ENCODE measurements at places on chromosomes 7 and 10. TPM values are rescaled to one million over a fixed set of nuclear protein-coding genes. Genes with fewer than 3 reads are reported as not detected.

DNA sequence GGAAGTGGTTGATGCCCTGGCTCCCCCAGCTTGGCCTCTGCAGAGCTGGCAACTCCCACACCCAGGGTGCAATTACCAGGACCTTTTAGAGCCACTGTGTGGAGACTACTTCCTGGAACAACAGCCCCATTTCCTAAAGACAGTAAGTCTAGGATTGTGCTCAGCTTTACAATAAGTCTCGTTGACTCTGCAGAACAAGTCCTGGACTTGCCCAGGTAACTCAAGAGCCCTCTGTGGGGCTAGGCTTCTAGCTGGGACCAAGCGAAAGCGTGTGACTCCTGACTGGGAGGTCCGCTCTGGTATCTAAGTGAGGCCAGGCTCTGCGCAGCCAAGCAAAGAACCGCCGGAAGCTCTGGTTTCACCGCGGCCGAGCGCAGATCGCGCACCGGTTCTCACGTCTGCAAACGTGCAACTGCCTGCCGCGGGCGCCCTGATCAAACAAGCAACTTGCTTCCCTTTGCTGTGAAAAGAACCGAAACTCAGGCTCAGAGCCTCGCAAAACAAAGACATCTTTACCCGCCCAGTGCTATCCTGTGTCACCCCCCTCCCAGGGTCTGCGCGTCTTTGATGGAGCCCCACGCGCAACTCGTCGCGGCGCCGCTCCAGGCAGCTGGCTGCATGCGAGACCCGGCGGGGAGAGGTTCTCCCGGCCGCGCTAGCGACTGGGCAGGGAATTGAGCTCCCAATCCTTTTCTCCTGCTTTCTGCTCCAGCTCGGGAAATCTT lies 4.4 kb upstream of the PDLIM1 start:
- DNase-seq, result peak; percentile 62

INSIG1 gene
- 208 TPM for total RNA-seq

DNA sequence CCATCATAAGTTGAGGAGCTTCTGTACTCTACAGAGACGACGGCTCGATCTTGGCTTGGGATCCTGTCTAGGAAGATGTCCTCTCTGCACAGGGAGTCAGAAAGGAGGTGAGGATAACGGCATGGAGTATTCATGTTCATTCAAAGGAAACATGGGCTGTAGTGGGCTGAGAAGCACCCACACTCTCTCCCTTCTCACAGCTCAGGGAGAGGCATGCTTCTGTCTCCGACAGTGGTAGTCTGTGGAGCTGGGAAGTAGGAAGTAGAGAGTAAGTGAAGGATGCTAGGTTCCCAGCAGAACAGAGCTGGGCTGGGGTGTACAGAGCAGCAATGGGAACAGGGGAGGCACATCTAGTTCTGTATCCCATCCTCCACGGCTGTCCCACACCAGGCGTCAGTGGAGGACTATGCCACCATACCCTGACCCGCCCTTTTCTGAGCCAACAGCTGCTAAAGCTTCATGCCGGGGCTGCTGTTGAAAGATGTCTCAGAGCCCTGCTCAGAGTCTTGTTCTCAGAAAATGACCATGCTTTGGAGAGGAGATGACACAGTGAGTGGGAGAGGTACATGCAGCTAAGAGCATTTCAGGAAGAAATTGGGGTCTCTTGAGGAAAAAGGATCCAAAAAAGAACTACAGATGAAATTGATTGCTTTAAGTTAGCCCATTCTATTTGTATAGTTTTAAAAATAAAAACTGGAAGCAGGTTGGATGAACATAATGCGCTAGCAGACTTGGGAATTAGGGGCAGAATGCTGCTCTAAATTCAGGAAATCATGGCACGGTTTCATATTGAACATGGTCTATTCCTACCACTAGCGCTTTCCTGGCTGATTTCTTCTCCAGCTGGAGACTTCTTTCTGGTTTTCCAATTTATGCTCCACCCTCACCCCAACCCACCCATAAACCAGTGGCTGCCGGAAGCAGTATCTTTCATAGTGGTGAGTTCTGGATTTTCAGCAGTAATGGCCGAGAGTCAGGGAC lies 138.6 kb downstream of the CHN2 start:
- DNase-seq, result no peak

GRCh38 chr7:27339478-27339877 lies 96.9 kb downstream of the EVX1 start:
- DNase-seq, result no peak

DNA sequence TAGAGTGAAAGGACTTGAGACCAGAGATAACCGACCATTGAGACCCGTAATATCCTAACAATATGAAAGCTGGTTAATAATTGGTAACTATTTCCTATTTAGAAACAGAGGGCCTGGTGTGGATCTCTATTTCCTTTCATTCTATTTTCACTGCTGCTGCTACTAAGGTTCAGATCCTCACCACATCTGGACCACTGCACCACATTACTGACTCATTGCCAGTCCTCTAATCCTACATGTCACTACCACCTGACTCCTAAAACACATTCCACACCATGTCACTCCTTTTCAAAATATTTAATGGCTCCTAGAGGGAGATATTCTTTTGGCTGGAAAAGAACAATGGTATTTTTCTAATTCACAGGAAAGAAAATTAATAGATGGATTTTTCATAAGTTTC lies 6.4 kb downstream of the USP54 start:
- no peak for DNase-seq

Measured in left lobe of liver (tissue), 2 donors.